CD8-positive, alpha-beta memory T cell (primary cell): ENCODE measurements at places on chromosomes 7 and 10.
A peak's percentile ranks its signal among the peaks of the same experiment; 100 is the strongest.

DNA sequence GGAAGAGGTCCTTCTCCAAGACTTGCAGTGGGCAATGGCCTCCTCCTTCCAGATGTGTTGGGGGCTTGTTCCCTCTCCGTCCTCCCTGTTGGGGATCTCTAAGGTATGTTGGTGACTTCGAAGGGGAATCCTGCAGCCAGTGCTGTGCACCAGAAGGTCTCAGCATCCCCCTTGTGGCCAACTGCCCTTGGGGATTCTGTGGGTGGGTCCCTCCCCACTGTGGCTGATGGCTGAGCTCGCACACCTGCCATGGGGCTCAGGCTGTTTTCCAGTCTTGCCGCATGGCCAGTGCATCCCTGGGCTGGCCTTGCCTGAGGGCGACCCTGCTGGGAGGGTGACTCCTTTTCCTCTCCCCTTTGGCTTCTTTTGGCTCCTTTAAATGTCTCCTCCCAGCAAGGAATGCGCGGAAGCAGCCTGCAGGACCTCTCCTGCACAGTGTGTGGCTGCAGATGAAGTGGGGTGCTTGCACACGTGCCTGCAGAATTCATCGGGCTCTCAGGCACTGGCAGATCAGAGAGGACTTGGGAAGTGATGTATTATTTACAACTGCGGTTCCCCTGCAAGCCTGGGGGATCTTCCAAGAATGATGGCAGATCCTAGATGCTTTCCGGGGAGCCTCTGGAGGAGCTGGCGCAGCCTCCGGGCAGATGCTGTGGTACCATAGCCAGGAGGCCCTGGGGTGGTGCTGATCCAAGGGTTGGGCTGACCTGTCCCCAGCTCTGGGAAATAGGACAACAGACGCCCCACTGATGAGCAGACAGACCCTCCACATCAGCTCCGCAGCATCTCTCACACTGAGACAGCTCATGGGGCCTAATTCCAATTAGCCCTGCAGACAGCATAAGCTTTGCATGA lies 410.0 kb downstream of the TCERG1L start:
- DNase-seq: no peak

DNA sequence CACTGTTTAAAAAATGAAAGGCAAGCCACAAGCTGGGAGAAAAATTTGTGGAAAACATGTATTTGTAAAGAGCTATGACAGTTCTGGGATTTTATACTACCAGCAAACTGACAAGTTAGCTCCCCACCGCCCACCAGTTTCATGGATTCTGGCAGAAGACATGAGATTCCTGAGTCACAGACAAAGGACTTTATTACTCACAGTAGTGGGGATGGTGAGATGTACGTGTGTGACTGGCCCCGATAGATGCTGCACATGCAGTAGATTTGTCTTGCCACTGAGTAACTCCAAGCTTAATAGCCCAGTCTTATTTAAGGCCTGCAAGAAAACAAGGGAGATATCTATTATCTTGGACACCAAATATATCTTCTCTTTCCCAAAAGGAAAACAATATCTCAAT lies 281.7 kb downstream of the AHR start:
- DNase-seq: no peak

DNA sequence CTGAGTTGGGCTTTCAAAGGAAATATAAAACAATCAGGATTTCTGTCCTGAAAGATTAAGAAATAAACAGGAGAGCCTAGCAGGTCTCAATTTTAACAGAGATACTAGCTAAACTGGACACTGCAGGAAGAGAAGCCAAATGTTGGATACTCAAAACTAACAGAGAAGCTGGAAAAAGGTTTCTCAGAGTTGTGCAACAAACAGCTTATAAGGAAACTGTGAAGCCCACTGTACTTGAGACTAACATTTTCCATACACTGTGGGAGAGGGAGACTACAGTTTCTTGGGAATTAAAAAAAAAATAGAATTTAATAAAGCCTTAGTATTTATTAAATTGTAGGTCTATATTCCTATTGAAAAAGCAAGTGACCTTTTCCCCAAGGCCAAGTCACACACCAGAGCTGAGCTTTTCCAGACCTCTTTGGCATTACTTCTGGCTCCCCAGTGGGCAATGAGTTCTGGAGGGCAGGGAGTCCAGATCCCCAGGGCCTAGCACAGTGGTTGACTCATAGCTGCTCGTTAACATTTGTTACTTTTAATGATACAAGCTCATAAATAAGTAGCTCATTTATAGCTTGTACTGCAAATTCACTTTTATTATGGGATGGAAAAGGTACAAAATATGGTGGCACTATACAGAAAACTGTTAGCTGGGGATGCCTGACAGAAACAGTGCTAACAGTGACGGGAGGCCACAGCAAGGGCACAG lies 68.3 kb downstream of the MINDY3 start:
- DNase-seq: no peak

- DNase-seq: no peak
These were observed 90.0 kb downstream of the SLIT1 start for GRCh38 chr10:97095701-97096260.

- DNase-seq: no peak
These were observed 191.8 kb downstream of the HTR7 start for GRCh38 chr10:90665905-90666662.

DNA sequence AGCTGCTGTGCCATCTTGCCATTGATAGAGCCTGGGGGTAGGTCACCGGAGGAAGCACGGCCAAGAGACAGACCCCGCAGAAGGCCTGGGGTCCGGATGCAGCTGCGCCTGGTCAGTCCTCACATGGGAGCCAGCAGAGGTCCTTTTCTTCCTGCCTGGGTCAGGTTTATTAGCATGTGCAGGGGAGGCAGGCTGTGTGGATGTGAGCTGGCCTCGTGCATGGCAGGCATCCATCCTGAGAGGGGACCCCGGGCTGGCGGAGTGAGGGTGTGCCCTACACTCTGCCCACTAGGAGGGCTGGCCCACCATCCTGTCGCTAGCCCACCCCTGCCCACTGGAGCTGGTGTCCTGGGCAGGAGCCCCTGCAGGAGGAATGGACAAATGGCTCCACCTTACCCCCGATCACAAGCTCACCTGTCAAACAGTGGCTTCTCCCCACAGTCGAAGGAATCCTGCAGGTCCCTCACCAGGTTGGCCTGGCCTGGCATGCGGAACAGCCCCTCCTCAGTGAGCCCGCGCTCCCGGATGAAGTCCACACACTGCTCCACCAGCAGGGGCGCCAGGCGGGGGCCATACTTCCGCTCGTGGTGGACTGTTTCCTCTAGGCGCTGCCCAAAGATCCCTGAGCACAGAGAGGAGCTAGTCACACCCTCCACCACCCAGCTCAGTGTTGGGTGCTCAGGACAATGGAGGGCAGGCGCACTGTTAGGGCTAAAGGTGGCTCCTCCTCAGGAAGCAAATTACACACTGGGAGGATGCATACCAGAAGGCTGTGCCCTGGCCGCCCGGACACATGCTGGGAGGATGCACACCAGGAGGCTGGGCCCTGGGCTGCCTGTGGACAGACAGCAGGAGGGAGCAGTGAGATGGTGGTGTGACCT lies 145.4 kb downstream of the ARHGAP22 start:
- no peak for DNase-seq

- DNase-seq: no peak
These were observed 21.7 kb upstream of the SEC61A2 start for GRCh38 chr10:12107781-12108180.

DNA sequence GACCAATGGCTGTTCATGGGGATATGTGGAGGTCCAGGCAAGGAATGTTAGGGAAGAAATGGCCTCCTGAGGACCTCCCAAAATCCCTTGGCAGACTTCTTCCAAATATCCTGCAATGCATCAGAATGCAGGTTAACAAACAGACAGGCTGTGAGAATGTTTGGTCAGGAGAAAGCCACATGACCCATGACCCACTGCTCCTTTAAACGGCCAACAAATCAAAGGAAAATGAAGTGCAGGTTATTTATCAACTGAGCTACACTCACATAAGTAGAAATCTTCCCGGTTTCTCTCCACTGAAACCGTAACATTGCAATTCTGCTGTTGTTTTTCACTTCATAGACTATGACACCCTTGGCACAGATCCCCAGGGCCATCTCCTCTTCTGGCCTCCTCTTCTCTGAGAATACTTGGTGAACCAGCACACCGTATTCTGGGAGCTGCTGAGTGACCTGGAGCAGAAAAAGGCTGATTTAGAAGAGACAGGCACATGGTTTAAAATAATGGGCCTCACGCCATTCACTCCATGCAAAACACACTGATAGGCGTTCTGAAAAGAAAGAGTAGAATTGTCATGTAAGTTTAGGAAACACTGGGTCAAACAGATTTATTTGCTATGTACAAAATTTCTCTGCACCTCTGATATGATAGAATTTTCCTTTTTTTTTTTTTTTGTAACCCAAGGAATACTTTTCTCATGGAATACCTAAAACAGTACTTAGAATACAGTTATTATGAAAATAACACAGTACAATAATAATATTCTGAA lies 67.8 kb downstream of the FRMPD2 start:
- no peak for DNase-seq

GRCh38 chr10:70435241-70436085 lies 6.0 kb downstream of the NODAL start:
- no peak for DNase-seq

- no peak for DNase-seq
These were observed 89.4 kb downstream of the PARP12 start for GRCh38 chr7:139973101-139974050.

- no peak for DNase-seq
These were observed 251.1 kb downstream of the GPR37 start for GRCh38 chr7:124514471-124514870.

- no peak for DNase-seq
These were observed 467.8 kb downstream of the ARL4A start for GRCh38 chr7:13155188-13155587.

DNA sequence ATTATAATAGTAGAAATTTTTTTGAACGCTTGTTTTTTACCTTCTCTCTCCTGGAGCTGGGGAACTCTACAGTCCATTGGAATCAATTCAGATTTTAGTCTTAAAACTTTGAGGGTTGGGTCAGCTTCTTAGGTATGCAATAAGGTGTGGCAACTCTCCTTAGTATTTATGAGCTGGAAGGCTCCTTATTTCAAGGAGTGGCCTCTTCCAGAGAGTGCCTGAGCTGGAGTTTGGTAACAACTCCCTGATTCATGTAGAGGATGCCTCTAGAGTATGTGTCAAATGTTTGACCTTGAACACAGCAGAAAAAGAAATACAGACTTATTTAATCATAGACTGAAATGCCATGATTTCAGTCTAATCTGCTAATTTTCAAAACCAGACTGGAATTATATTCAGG lies 11.1 kb downstream of the CDK14 start:
- DNase-seq: no peak

- no peak for DNase-seq
These were observed 108.0 kb upstream of the YAE1 start for GRCh38 chr7:39458061-39458745.

GRCh38 chr7:106369352-106369751 lies 84.6 kb upstream of the NAMPT start:
- no peak for DNase-seq

DNA sequence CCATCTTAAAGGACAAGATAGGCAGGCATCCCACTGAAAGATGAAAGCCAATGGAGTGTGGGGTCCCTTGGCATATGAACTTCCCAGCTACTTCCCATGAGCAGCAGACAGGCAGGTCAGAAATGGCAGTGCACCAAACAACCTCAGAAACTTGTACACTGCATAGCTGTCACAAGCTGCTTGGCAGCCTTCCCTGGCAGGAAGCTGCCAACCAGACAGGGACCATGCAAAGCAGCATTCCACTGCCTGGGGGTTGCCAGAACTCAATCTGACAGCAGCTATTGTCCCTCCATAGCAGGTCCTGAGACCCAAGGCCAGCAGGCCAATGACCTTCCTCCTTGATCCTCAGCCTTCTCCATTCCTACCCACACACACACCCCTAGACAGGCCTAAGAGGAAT lies 139.5 kb downstream of the PLCE1 start:
- no peak for DNase-seq

- DNase-seq: peak; percentile 53
These were observed 65.9 kb upstream of the CC2D2B start for GRCh38 chr10:95841661-95842498.

- DNase-seq: no peak
These were observed 76.7 kb downstream of the CCNY start for GRCh38 chr10:35412900-35413491.
